Activated CD4-positive, alpha-beta T cell treated with anti-CD3 and anti-CD28 coated beads, Interleukin-10, Interleukin-2, amounts not matched to agents 100 ng/mL and 50 ng/mL, durations not matched to agents 16 hours and 8 hours (primary cell): ENCODE measurements at places on chromosomes 13 and 19.

- DNase-seq = no peak
These were observed 93.1 kb downstream of the SPACA7 start for GRCh38 chr13:112469071-112469745.

DNA sequence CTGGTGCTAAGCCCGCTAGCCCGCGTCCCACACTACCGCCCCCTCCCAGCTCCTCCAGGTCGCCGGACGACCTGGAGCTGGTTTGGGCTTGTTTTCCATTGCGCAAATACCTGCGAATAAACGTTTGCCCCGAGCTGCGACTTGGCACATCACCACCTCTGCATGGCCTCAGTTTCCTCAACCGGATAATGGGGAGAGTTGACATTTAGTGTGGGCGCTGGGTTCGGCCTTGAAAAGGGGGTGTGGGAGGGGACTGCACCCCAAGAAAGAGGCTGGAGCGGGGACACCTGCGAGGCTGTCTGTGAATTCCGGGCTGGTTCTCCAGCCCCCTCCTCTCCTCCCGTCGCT, 11.0 kb upstream of the JUND start:
- DNase-seq = no peak

- DNase-seq = no peak
These were observed 36.1 kb upstream of the DOCK9 start for GRCh38 chr13:99013951-99014350.

DNA sequence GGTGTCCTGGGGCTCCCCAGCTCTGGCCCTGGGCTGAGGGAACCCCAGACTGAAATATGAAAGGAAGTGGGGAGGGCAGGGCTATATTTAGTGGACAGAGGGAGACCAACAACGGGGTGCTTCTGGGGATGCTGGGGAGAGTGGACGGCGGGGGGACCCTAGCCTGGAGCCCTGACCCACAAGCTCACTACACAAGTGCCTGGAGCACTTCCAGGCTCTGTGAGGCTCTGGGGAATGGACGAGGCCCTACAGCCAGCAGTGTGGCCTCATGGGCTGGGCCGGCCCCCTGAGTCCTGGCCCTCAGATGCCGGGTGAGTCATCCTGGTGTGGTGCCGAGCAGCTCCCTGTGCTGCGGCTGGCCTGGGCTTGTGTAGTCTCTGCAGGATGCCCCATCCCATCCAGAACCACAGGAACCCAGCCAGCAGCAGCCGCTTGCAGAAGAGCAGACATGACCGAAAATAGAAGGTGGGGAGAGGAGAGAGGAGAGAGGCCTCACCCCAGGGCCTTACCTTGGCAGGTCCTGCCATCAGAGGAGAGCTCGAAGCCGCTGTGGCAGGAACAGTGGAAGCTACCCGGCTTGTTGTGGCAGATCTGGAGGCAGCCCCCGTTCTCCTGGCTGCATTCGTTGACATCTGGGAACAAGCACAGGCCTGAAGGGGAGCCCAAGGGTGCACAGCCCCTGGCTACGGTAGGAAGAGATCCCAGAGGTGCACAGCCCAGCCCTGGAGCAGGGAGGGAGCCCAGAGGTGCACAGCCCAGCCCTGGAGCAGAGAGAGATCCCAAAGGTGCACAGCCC, 26.1 kb downstream of the GAS6 start:
- no peak for DNase-seq

- no peak for DNase-seq
These were observed 17.6 kb upstream of the ZNF835 start for GRCh38 chr19:56689198-56689597.
